ENCODE measurements at places on chromosomes 2 and 18.
A peak's percentile ranks its signal among the peaks of the same experiment; 100 is the strongest.

DNA sequence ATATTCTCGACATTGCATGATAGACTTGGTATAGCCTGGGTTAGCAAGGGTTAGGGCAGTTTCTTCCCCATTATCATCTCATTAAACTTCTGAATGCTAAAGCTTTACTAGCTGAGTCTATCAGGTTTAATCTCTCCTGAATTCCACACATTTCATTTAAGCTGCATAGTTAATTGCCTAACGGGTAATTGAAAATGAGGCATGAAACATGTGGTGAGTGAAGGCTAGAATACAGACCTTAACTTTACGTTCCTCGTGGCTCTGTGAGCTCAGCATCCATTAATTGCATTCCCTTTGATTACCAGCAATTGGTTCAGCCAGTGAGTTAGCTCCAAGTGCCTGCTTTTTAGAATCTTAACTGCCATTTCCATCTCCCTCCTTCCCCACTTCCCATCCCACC, 126.5 kb upstream of the MEX3C start:
- no peaks in the 10 kb centered on the region for H3K36me3 ChIP-seq
- H3K27ac ChIP-seq, result no peak overlapping the region
- DNase-seq, result no peak
- H3K27me3 ChIP-seq, result peaks cover 11% of the 10 kb centered on the region

GRCh38 chr2:64826703-64827102, 162.5 kb upstream of the SLC1A4 start:
- DNase-seq, result no peak
- H3K27ac ChIP-seq, result no peak overlapping the region
- H3K27me3 ChIP-seq, result no peaks in the 10 kb centered on the region
- no peak overlapping the region for H3K4me3 ChIP-seq
- H3K4me1 ChIP-seq, result peaks cover 40% of the 10 kb centered on the region
- no peaks in the 10 kb centered on the region for H3K36me3 ChIP-seq

- H3K4me1 ChIP-seq, result peaks cover 13% of the 10 kb centered on the region
- no peaks in the 10 kb centered on the region for H3K36me3 ChIP-seq
- H3K4me3 ChIP-seq, result peak overlapping the region; percentile 29
- H3K27ac ChIP-seq, result peak overlapping the region; percentile 82
- no peaks in the 10 kb centered on the region for H3K27me3 ChIP-seq
- no peak for DNase-seq
Observed at GRCh38 chr2:1795261-1796231, 51.2 kb upstream of the PXDN start.

- H3K27me3 ChIP-seq, result peaks cover 4% of the 10 kb centered on the region
- no peak overlapping the region for H3K27ac ChIP-seq
- no peak for DNase-seq
- H3K4me1 ChIP-seq, result no peaks in the 10 kb centered on the region
- no peaks in the 10 kb centered on the region for H3K36me3 ChIP-seq
Observed at GRCh38 chr2:178397002-178397605, 53.9 kb downstream of the PRKRA start.

- no peak for DNase-seq
- H3K4me1 ChIP-seq, result peaks cover 27% of the 10 kb centered on the region
- H3K27ac ChIP-seq, result no peak overlapping the region
Observed at GRCh38 chr2:47088371-47089082, 66.6 kb downstream of the STPG4 start.

GRCh38 chr18:11042247-11042646, 107.1 kb downstream of the PIEZO2 start:
- DNase-seq, result no peak
- no peak overlapping the region for H3K27ac ChIP-seq
- H3K4me3 ChIP-seq, result no peak overlapping the region
- H3K27me3 ChIP-seq, result no peaks in the 10 kb centered on the region
- H3K36me3 ChIP-seq, result no peaks in the 10 kb centered on the region

DNA sequence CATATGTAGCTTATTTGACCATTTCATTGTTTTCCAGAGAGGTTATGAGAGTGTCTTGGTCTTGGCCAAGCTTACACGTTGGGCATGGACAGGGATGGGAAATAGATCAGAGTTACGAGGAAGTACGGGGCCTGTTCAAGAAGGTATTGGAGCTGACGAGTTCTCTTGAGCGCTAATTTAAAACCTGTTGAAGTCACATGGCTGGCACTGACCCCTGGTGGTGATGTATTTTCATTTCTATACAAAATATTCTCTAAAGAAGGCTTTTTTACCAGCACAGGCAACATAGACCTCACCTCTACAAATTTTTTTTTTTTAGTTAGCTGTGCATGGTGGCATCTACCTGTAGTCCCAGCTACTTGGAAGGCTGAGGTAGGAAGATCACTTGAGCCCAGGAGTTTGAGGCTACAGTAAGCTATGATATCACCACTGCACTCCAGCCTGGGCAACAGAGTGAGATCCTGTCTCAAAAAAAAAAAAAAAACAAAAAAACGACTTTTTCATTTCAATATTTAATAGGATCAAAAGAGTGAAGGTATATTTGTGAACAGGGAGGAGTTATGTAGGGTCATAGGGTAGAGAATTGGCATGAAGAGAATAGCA, 19.6 kb downstream of the UGP2 start:
- no peak overlapping the region for H3K4me3 ChIP-seq
- H3K36me3 ChIP-seq, result peaks cover 66% of the 10 kb centered on the region
- H3K27me3 ChIP-seq, result no peaks in the 10 kb centered on the region
- H3K4me1 ChIP-seq, result peaks cover 45% of the 10 kb centered on the region

DNA sequence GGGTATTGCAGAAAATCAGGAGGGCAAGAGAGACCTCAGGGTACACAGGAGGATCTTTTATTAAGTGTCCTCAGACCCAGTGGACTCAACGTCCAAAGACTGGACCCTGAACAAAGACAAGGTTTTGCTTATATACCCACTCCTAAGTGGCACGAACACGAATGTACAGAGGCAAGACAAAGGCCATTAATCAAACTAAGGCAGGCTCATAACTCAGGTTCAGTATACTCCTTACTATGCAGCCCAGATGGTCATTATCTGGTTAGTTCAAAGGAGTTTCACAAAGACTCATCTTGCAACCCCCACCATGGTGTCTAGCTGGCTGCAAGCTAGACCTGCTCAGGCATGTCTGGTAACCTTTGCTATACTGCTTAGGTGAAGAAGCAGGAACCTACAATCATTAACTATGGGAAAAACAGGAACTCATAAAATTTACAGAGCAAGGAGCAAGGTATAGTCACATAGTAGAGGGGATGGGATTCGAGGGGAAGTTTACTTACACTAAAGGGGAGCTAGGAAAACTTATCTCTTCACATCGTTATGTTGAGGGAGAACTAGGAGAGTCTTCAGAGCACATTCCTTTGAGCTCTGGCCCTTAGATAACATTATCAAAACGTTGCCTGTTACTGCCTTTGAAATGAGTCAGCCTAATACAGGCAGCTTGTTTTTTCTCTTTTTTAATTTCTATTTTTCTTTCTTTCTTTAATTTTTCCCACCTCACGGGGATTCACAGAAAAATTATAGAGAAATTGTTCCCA, 33.9 kb downstream of the SLC4A3 start:
- peaks cover 24% of the 10 kb centered on the region for H3K27me3 ChIP-seq
- H3K4me1 ChIP-seq, result no peaks in the 10 kb centered on the region
- no peak for DNase-seq
- no peak overlapping the region for H3K27ac ChIP-seq
- no peak overlapping the region for H3K4me3 ChIP-seq
- no peaks in the 10 kb centered on the region for H3K36me3 ChIP-seq

DNA sequence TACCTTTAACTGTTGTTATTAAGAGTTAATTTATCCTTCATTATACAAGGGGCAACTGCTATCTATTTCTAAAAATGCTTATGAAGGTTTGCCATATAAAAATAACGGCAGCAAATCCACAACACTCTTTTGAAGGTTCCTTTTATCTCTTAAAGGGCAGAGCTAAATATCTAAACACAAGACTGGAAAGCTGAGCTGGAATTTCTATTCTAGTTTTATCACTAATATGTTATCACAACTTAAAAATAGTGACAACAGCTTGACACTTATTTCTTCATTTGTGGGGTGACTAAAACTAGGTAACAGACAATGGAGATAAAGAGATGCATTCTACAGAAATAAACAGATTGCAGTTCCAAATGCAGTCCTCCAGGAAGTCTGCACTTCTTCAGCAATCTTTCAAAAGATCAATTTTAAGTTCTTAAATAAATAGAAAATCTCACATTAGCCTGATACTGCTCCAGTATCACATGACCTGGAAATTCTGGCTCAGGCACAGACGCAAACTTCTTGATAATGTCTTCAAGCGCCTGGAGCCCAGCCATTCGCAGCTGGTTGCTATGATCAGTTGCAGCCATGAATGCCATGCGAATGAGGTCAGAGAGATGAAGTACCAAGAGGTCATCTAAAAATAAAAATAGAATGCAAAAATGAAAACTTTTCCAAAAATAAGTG, 54.0 kb upstream of the STRN start:
- no peaks in the 10 kb centered on the region for H3K4me1 ChIP-seq
- no peak overlapping the region for H3K27ac ChIP-seq
- peaks cover 40% of the 10 kb centered on the region for H3K36me3 ChIP-seq
- no peak for DNase-seq

- no peak for DNase-seq
- no peaks in the 10 kb centered on the region for H3K27me3 ChIP-seq
- H3K27ac ChIP-seq, result peak overlapping the region; percentile 32
- no peak overlapping the region for H3K4me3 ChIP-seq
Observed at GRCh38 chr2:62284980-62285379, 89.1 kb downstream of the B3GNT2 start.

- H3K27me3 ChIP-seq, result no peaks in the 10 kb centered on the region
- no peak overlapping the region for H3K4me3 ChIP-seq
- H3K27ac ChIP-seq, result no peak overlapping the region
Observed at GRCh38 chr2:30661173-30662107, 145.8 kb downstream of the CAPN13 start.

GRCh38 chr2:203892207-203892606, 24.6 kb downstream of the CTLA4 start:
- no peak overlapping the region for H3K4me3 ChIP-seq
- H3K27ac ChIP-seq, result no peak overlapping the region
- H3K27me3 ChIP-seq, result peaks cover 8% of the 10 kb centered on the region
- DNase-seq, result no peak
- no peaks in the 10 kb centered on the region for H3K36me3 ChIP-seq

GRCh38 chr18:36408606-36409005, 111.1 kb downstream of the FHOD3 start:
- DNase-seq, result no peak
- no peak overlapping the region for H3K27ac ChIP-seq
- H3K36me3 ChIP-seq, result no peaks in the 10 kb centered on the region
- H3K4me3 ChIP-seq, result no peak overlapping the region

GRCh38 chr2:60336442-60337141, 216.9 kb downstream of the BCL11A start:
- no peaks in the 10 kb centered on the region for H3K36me3 ChIP-seq
- DNase-seq, result no peak

GRCh38 chr2:12127638-12128037, 381.2 kb downstream of the LPIN1 start:
- no peaks in the 10 kb centered on the region for H3K36me3 ChIP-seq
- no peak overlapping the region for H3K27ac ChIP-seq
- peak; percentile 54 for DNase-seq
- H3K4me3 ChIP-seq, result no peak overlapping the region
- H3K27me3 ChIP-seq, result no peaks in the 10 kb centered on the region

DNA sequence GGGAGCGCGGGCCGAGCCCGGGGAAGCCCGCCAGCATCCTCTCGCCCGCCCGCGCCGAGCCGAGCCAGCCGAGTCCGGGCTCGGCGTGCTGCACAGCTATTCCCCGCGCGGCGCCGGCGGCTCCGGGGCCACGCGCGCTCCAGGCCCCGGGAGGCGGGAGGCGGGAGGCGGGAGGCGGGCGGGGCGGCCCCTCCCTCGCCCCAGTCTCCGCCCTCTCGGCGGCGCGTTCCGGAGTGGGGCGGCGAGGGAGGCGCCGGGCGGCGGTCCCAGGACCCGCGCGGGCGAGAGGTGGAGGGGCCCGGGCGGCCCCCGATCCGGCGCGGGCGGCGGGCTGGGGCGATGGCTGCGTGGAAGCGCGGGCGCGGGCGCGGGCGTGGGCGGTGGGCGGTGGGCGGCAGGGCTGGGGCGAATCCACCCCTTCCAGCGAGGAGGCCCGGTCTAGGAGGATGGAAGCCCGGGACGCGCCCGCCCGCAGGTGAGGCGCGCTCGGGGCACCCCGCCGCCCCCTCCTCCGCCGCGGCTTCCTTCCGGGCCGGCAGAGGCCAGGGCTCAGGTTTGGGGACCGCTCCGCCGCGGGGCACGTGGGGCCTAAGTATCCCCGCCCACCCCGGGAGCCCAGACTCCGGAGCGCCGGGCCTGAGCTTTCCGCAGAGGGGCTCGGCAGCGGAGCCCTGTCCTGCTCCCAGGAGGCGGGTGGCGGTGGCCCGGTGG, at the start of gene ADCY3:
TSS of gene ADCY3 (minus strand) at position 140 of the 711 bp plus-strand sequence. CDS start 1,250 bp downstream, outside the sequence.
- peak; percentile 45 for DNase-seq
- H3K36me3 ChIP-seq, result peaks cover 5% of the 10 kb centered on the region
- no peaks in the 10 kb centered on the region for H3K27me3 ChIP-seq
- H3K4me1 ChIP-seq, result peaks cover 16% of the 10 kb centered on the region
- peak within 1 kb of the TSS; percentile 92 for H3K4me3 ChIP-seq

- no peak for DNase-seq
- no peak overlapping the region for H3K27ac ChIP-seq
- H3K4me1 ChIP-seq, result peaks cover 13% of the 10 kb centered on the region
- H3K4me3 ChIP-seq, result no peak overlapping the region
- H3K36me3 ChIP-seq, result no peaks in the 10 kb centered on the region
- H3K27me3 ChIP-seq, result no peaks in the 10 kb centered on the region
Observed at GRCh38 chr2:99461828-99462483, 27.9 kb downstream of the REV1 start.

GRCh38 chr2:178949584-178949983, 100.4 kb downstream of the CCDC141 start:
- H3K27me3 ChIP-seq, result no peaks in the 10 kb centered on the region
- no peak overlapping the region for H3K27ac ChIP-seq
- no peak overlapping the region for H3K4me3 ChIP-seq
- DNase-seq, result no peak
- peaks cover 23% of the 10 kb centered on the region for H3K36me3 ChIP-seq
- H3K4me1 ChIP-seq, result peaks cover 5% of the 10 kb centered on the region

DNA sequence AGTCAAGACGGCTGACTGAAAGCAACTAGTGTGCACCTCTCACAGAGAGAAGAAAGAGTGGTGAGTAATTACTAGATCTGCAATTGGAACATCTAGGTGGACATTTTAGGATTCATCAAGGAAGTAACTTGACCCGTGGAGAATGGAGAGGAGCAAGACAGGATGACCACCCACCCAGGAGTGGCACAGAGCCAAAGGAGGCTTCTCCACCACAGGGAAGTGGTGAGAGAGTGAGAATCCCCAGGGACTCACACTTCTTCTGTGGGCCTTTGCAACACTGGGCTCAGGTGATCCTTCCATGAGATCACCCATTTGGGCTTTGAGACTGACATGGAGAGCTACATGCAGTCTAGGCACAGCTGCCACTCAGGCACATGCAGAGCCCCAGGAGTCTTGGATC, 132.8 kb upstream of the GALNT5 start:
- H3K27ac ChIP-seq, result no peak overlapping the region
- H3K27me3 ChIP-seq, result no peaks in the 10 kb centered on the region
- H3K36me3 ChIP-seq, result no peaks in the 10 kb centered on the region
- H3K4me3 ChIP-seq, result no peak overlapping the region
- no peak for DNase-seq
- no peaks in the 10 kb centered on the region for H3K4me1 ChIP-seq

- peaks cover 34% of the 10 kb centered on the region for H3K27me3 ChIP-seq
- H3K36me3 ChIP-seq, result peaks cover 2% of the 10 kb centered on the region
- no peak overlapping the region for H3K4me3 ChIP-seq
- no peak for DNase-seq
- H3K4me1 ChIP-seq, result peaks cover 9% of the 10 kb centered on the region
- H3K27ac ChIP-seq, result no peak overlapping the region
Observed at GRCh38 chr2:20015482-20016083, 3.1 kb upstream of the MATN3 start.
